ENCODE measurements at places on chromosomes 3 and 15.
A peak's percentile ranks its signal among the peaks of the same experiment; 100 is the strongest.

DNA sequence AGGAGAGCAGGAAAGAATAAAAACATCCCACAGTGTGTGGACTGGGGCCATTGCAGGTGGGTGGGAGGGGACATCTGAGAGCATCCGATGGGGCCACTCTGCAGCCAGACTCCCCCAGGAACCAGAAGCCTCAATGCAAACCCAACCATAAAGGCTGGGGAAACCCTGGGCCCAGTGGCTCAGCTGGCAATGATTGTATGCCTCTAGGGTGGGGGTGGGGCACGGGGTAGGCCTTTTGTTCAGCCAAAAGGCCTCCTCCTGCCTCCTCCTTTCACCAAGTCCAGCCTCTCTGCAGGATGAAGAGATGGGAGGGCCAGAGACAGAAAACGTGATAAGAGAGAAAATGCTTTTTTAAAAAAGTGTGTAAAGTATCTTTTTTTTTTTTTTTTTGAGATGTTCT is 45.5 kb upstream of the HERC1 start:
- DNase-seq, result no peak

GRCh38 chr15:89837830-89838178 is 23.2 kb upstream of the ANPEP start:
- no peak for DNase-seq

DNA sequence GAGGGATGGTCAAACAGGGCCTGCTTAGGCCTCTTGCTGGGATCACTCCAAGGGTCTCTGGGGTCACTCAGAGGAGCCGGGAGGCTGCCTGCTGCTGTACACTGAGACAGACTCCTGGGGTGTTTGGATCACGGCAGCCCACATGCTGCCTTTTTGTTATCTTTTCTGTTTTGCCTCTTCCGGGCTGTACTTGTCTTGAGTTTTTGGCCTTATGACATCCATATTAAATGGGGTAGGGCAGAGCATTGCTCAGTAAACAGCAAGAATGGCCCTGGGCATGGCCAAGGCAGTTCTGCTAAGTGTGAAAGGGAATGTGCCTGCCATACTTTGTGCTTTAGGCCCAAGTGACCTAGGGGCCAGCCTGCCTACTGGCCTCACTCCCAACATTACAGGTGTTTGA is 771 bp upstream of the ENTPD3 start:
- no peak for DNase-seq

GRCh38 chr15:71180986-71181853 is 65.9 kb downstream of the THSD4 start:
- DNase-seq, result no peak

- DNase-seq, result no peak
Measured at GRCh38 chr3:173891272-173892100, 493.9 kb downstream of the NLGN1 start.

GRCh38 chr3:163508206-163508605 is 1570.1 kb downstream of the SI start:
- no peak for DNase-seq

GRCh38 chr15:55168350-55168974 is 28.3 kb downstream of the RSL24D1 start:
- DNase-seq, result peak; percentile 50

DNA sequence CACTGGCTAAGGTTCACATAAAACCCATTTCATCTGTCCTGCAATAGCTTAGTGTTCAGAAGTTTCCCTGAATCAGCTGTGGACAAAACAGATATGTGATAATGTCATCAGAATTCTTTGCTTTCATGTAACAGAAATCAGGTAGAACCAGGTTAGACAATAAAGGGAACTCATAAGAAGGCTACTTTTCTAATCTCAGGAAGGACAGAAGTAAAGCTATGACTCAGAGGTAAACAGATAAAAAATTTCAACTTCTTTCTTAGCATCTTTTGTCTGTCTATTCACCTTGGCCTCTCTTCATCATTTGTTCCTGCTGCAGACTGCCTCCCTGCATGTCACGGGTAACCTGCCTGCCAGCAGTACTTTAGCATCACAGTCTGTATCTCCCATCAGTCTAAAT is 643.1 kb downstream of the MECOM start:
- DNase-seq, result no peak

- DNase-seq, result no peak
Measured at GRCh38 chr3:188220097-188220788, 66.3 kb downstream of the LPP start.

- DNase-seq, result no peak
Measured at GRCh38 chr15:82106679-82107078, 60.9 kb upstream of the MEX3B start.

GRCh38 chr15:91237445-91237844 is 137.4 kb downstream of the SV2B start:
- DNase-seq, result no peak

DNA sequence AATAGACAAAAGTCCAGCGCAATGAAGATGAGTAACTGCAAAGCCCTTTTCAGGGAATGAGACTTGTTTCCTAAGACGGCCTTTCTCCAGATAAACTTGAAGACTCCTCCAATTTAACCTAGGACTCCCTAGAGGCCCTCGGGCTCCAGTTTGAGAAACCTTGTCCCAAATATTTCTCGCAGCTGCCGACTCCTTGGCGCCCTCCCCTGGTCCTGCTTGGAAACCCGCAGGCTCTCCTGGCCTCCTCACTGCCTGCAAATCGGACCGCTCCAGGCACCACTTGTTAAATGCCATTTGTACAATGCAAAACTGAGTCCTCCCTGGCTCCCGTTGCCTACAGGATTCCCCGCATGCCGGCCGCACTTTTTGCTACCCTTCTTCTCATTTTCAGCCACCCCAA is 36.8 kb downstream of the MUC4 start:
- no peak for DNase-seq

DNA sequence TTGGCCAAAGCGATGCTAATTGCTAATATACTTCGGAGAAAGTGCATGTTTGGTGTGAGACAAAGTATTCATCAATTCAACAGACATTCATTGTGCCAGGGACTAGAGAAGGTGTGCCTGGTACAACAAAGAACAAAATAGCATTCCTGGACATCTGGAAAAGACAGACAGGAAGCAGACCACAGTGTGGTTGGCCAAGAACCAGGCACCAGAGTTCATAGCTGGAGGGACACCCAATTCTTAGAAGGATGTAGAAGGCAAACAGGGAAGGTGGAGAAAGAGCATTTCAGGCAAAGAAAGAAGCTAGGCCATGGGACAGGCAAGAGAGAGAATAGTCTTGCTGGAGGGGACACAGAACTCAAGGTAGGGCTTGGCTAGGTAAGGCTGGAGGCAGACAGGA is 105.8 kb upstream of the ETV5 start:
- no peak for DNase-seq

DNA sequence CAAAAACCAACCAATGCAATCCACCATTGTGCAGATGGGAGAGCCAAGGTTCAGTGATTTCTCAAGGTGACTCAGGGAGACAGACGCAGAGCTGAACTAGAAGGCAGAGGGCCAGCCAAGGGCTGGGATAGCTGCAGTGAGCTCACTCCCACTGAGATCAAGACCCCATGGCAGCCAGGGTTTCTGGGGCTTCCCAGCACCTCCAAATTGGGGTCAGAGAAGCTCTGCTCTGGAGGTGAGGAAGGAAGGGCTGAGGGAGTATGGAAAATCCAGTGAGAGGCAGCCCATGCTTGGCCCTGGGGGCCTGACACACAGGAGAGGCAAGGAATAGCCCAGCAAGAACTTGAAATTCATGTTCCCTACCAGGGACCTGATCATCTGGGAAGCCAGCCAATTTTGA is 61.0 kb downstream of the ISG20 start:
- no peak for DNase-seq

- no peak for DNase-seq
Measured at GRCh38 chr15:73082812-73083211, 30.5 kb downstream of the NEO1 start.

- DNase-seq, result no peak
Measured at GRCh38 chr3:35598804-35599203, 40.5 kb upstream of the ARPP21 start.

DNA sequence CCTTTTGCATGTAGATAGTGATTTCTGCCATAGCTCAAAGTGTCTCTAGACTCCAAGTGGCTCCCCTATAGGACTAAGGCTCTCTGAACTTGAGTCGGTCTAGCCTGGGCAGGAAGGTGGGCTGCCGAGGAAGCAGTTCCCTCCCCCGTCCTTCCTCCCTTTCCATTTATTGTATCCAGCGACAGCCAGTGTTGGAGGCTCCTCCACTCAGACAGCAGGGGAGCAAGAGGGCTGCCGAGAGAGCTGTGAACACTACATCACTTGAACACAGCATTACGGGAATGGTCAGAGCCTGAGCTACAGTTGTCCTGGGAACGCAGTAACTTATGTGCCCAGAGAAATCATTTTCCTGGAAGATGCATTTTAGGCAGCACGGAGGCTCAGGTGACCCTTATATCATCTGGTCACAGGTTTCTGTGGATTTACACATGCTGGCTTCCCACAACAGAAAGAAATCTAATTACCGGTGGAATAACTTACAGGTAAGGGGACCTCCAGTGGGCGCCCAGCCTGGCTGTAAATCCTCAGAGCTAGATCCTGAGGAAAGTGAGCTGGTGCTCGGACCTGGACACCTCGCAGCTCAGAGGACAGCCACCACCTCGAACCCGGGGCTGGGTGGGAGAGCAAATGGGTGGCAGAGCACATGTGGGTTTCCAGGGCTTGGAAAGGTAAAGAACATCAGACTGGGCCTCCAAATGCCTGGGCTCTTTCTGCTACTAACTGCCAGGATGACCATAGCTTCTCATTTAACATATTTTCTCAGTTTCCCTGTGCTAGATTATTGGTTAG is 197.1 kb downstream of the UACA start:
- no peak for DNase-seq

- DNase-seq, result no peak
Measured at GRCh38 chr3:152321955-152322377, 53.2 kb downstream of the MBNL1 start.

- no peak for DNase-seq
Measured at GRCh38 chr15:96412045-96412905, 81.8 kb downstream of the NR2F2 start.

GRCh38 chr3:32354362-32354778 is 37.3 kb upstream of the CMTM7 start:
- DNase-seq, result no peak

DNA sequence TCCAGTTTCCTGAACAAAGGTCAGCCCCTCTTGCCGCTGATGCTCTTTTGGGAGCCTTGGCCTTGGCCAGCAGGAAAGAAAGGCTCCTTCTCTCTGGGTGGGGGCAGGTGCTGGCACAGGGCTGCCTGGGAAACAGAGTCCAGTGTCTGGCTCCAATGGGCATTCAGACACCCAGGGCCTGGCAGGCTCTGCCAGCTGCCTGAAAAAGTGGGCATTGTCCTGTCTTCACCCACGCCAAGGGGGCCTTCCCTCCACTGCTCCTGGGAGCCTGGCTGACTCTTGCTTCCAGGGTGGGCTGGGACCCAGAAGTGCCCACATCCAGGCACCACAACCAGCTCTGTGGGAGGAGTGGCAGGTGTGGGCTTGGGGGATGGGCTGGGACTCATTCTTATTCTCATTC is 62.7 kb downstream of the RHCG start:
- DNase-seq, result no peak

DNA sequence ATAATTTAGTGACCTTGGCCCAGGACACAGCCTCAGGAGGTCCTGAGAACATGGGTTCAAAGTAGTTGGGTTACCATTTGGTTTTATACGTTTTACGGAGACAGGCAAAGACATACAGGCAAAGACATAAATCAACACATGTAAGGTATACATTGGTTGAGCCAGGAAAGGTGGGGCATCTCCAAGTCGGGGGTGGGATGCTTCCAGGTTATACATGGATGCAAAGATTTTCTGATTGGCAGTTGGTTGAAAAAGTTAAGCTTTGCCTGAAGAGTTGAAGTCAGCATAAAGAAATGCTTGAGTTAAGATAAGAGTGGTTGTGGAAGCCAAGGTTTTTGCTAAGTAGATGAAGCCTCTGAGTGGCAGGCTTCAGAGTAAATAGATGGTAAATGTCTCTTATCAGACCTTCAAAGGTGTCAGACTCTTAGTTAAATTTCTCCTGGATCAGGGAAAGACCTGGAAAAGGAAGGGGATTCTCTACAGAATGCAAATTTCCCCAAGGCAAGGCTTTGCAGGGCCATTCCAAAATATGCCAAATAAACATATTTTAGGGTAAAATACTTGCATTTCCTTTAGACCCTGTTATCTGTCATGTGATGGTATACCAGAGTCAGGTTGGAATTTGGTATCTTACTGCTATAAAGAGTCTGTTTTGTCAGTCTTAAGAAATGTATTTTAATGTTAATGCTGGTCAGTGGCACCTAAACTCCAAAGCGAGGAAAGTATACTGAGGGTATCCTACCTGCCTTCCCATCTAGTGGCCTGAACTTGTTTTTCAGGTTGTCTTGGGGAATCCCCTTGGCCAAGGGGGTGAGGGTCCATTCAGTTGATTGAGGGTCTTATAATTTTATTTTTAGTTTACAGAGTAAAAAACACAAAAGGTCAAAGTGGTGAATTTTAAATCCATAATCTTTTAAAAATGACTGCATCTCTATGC is 8.2 kb upstream of the PDHB start:
- no peak for DNase-seq

DNA sequence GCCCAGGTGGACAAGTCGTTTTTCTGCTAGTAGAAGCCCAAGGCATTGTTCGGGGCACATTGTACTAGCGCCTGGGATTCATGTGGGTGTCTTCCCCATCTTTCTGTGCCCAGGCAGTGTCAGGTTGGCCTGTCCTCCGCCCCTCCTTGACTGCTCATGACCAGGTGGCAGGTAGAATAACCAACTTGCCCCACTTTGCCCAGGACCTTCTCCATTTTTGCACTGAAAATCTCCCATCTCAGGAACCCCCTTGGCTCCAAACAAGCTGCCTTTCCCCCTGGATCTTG is 33.9 kb downstream of the PLA2G4D start:
- no peak for DNase-seq

GRCh38 chr3:104564045-104564643 is 802.6 kb upstream of the ALCAM start:
- DNase-seq, result peak; percentile 69

GRCh38 chr15:69405110-69405509 is 9.0 kb upstream of the KIF23 start:
- no peak for DNase-seq

DNA sequence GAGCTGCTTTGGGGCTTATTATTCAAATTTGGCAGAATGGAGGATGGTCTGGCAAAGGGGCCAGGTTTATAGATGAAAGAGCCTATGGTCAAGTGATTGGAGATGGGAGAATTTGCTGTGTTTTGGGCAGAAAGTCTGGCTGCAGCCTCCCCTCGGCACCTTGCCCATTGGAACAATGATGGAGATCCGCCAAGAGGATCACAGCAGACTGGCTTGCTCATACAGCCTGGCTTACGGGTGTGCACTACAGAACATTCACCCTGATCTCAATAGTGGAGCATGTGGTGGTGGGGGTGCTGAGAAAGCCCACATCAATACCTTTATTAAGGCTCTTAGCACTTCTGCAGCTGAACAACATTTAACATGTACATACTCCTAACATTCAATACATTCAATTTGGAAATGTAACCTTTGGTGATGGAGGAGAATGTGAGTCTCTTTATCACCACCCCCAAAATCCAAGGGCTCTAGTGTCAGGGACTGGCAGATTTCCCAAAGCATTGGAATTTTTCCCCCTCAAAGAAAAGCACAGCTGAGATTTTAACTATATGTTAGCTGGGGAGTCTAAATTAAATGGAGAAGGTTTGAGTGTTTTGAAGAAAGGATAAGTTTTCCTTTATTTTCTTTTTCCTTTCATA is 118.4 kb upstream of the TMC3 start:
- DNase-seq, result no peak

All from CD4-positive, alpha-beta T cell treated with Interleukin-4 for 4 hours (primary cell).